ENCODE measurements at places on chromosomes 2 and 18.

DNA sequence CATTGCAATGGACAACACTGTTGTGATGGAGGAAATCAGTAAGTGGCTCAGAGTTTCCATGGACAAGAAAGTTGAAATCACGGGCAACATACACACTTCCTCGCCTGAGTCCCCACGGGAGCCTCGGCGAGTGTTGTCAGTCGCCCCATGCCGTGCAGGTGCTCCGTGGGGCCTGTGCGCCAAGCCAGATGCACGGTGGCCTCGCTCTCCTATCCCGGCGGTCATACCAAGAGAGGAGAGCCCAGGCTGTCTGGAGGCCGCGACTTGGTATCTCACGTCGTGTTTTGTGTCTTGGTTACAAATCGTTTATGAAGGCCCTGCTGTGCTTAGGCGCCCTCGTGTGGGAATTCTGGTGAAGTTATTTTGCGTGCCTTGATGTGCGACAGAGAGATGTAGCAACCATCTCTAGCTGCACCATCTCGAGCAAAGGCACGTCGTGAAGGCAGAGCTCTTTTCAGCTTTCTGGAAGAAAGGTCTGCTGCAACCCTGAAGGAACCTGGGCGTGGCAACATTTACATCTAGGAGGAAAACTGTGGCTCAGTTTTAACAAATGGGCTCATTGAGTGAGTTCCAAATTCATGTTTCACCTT lies 21.8 kb downstream of the ATG4B start:
- peak; percentile 75 for DNase-seq

DNA sequence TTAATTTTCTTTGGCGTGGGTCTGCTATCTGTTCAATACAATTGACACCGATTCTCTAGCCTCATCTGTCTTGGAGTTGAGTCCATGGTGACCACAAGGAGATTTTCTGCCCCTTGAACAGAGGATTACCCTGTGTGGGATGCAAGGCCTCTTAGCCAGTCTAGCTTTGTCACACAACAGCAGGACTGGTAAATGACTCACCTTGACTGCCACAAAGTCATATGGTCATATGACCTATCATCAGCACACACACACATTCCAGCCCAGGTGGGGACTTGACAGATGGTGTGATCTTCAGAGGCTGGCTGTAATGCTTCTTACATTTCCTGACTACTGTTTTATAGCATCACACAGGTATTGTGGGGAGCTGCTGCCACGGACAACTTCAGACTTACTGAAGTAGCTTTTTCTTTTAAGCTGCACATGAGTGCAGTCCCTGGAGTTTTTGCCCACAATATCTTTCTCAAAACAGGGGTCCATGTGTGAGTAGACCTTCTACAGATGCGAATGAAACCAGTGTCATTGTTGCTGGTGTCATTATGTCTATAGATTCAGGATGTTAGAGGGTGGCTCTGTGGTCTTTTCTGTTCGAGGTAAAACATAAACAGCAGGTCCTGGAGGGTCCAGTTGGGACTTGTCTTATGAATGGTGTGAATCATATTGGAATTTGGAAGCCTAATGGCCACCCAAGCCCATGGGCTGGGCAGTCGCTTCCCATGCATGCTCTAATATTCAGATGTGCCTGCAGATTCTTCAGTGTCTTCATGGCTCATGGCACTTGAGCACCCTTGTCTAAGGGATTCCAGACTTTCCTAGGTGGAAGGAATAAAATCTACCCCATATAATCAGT lies 18.6 kb upstream of the ACOXL start:
- peak; percentile 66 for DNase-seq

GRCh38 chr2:102489646-102490045 lies 16.6 kb downstream of the SLC9A4 start:
- DNase-seq = no peak

- DNase-seq = no peak
Measured at GRCh38 chr2:109134741-109135358, 5.8 kb downstream of the SH3RF3 start.

DNA sequence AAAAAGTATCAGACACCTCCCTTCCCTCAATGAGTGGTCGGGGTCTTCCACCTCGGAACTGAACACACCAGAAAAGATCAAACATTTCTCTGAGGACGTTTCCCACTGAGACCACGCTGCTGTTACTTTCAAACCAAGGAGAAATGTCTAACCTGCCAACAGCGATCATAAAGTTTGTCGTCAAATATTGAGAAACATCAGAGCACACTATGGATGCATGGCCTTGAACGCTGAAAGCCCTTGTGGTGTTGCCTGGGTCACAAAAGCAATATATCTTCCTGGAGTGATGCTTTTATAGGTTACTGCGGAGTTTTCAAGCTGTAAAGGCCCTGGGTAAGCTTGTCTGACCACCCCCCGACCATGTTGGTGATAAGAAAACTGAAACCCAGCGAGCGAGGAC lies 70.2 kb upstream of the ID2 start:
- no peak for DNase-seq

DNA sequence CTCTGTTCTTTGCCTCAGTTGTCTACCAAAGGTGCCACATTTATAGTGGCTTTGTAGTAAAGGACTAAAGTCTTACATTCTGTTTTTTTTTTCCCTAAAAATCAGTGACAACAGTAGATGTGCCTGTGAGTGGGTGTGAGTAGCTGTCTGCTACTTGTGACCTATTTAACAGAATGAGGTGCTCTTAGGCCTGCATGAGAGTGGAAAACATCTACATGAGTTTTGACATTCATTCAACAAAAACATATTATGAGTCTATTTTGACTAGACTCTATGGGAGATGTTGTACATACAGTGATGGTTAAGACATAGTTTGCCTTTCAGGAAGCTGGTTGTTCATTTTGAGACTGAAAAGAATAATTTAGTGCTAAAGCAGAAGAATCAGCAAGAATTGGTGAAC lies 36.7 kb downstream of the IL1R2 start:
- DNase-seq = no peak

DNA sequence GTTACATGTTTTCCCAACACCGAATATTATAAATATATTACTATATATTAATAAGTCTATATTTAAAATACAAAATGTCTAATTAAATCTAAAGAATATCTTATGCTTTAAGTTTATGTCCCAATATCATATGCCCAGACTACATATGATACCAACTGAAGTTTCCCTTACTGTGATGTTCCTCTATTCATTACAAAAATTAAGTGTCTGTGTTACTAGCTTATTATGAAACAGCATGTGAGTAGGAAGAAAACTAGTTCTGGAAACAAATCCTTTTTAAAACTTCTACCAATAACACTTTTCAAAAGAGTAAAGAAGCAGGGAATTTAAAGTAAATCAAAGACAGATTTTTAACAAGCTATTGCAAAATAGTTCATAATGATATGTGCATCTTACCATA lies 17.8 kb downstream of the HNRNPLL start:
- DNase-seq = no peak

- peak; percentile 17 for DNase-seq
Measured at GRCh38 chr18:54004828-54005227, 219.6 kb downstream of the MBD2 start.

- DNase-seq = peak; percentile 53
Measured at GRCh38 chr2:44429034-44429433, 67.3 kb downstream of the CAMKMT start.

DNA sequence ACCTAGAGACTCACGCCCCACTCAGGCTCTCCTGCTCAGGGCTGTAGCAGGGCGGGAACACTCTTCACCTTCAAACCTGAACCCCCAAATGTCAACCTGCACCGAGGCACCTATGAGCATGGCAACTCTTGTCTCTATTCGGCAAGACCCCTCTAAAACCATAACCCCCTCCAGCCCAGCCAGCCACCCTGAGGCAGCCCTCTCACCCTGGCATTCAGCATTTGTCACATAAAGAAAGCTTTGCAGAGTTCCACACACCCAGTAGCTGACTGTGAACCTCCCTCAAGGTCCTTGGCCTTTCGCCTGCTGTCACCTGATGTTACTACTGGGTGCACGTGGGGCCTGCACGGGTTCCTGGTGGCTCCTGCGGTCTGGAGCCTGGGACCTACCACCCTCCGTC lies 97.2 kb upstream of the ALKAL2 start:
- DNase-seq = no peak

DNA sequence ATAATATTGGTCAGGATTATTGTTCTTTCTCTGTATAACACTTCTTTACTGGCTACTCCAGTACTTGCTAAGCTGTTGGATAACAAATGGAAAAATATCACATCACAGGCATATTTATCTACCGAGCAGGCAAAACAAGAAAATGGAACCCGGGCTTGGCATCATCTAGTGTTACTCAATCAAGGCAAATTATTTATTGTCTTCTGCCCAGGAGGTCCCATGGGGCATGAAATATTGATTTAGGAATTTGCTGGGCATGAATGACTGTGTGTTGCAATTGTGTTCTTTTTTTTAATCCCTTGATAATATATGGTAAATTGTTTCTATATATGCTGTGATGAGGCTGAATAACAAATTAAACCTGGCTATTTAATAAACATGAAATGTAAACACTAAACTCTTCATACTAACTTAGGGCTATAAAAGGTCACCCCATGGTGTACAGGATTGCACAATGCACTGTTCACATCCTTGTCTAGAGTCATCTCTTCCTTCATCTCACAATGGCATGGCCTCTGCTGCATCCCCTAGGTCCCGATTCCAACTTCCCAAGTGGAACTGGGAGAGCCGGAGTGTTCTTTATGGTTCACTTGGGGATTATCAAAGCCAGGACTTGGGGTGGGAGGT lies 2.2 kb upstream of the PARD3B start:
- DNase-seq = no peak

- DNase-seq = no peak
Measured at GRCh38 chr2:98263362-98263761, 82.9 kb upstream of the CNGA3 start.

GRCh38 chr2:37917281-37918228 lies 7.5 kb upstream of the RMDN2 start:
- peak; percentile 18 for DNase-seq

DNA sequence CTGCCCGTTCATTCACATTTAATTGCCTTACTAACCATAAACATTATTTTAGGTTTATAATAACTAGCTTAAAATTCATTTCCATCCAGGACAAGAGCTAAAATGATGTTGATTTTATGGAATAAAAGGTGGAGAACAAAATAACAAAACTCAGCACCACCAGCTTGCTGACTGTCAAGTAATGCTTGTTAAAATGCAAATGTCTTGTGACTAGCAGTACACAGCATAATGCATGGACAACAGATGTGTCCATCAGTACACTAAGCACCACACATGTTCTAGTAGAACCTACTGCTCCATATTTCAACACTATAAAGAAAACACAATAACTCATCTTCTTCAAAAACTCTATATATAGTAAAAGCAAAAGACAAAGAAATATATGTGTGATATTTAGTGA lies 224.7 kb upstream of the SMAD7 start:
- no peak for DNase-seq

GRCh38 chr2:207474863-207475485 lies 54.8 kb upstream of the CREB1 start:
- peak; percentile 70 for DNase-seq

DNA sequence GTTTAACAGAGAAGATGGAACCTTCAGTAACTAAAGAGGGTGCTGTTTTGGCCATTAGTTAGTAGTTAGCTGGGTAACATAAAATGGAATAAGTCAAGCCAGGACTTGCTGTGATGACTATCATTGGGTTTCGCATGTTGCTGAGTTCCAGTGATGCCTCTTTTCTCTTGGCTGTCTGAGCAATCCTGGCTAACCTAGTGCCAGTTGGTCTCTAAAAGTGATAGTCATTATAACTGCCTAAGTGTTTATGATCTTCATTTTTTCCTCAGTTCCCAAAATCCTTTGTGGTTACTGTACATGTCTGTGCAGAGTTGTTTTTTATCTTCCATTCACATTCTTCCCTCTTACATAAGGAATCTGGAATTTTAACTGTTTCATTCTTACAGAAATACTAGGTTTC lies 33.4 kb downstream of the WDR43 start:
- peak; percentile 93 for DNase-seq

- no peak for DNase-seq
Measured at GRCh38 chr2:66460031-66460430, 25.1 kb downstream of the MEIS1 start.

GRCh38 chr2:26561376-26561775 lies 79.8 kb downstream of the CIB4 start:
- DNase-seq = no peak

DNA sequence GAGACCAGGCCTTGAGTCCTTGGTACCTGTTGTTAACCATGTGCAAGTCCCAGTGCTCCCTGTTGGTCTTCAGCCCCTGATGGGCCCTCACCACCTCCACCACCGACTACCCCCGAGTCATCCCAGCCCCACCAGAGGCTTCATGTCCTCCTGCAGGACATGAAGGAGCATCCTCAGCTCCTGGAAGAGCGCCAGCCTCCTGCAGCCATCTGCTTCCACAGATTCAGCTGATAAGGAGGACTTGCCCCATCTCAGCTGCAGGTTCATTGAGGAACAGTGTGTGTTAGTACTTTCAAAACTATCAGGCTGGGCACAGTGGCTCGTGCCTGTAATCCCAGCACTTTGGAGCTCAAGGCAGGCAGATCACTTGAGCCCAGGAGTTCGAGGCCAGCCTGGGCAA lies 151.9 kb downstream of the ATP9B start:
- DNase-seq = no peak

GRCh38 chr2:15388406-15389325 lies 172.5 kb downstream of the NBAS start:
- DNase-seq = peak; percentile 39

GRCh38 chr2:225112362-225113126 lies 70.3 kb upstream of the DOCK10 start:
- DNase-seq = no peak

DNA sequence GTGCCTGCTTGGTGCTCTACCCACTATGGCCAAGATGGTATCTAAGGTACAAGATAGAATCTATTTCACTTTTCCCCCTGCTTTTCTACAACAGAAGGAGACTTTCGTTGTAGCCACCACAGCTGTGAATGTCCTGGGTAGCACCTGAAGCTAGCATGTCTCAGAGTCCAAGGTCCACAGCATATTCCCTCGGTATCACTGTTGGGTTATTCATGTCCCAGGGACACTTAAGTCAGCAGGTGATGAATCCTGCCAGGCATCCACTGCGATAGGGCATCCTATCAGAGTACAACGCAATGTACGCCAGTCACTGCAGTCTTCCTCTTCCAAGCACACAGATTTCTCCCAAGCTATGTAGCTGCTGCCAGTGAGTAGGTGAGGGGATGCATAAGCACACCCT lies 129.1 kb upstream of the LINC00305 start:
- no peak for DNase-seq

- DNase-seq = no peak
Measured at GRCh38 chr2:110716959-110717645, 15.3 kb upstream of the ACOXL start.

GRCh38 chr2:178069551-178069950 lies 3.0 kb downstream of the PDE11A start:
- no peak for DNase-seq

DNA sequence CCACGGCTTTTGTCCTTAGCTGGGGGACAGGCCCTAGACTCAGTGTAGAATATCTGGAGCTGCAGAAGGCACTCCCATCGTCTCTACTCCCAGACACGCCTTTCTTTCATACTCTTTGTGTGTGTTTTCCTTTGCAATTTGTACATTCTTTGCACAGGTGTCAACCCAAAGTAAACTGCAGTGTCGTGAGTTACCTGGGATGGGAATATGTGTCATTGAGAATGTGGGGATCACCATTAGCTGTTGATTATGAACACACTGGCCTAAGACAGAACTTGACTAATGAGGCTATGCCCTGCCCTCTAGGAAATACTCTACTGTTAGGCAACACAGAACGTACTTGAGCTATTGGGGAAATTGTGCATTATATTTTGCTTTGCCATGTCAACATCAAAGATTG lies 233.3 kb downstream of the SETBP1 start:
- DNase-seq = peak; percentile 95
